Breast epithelium (tissue), 4 donors: ENCODE measurements at places on chromosomes 5 and 9. TPM values are rescaled to one million over a fixed set of nuclear protein-coding genes. Genes with fewer than 3 reads are reported as not detected.

DNA sequence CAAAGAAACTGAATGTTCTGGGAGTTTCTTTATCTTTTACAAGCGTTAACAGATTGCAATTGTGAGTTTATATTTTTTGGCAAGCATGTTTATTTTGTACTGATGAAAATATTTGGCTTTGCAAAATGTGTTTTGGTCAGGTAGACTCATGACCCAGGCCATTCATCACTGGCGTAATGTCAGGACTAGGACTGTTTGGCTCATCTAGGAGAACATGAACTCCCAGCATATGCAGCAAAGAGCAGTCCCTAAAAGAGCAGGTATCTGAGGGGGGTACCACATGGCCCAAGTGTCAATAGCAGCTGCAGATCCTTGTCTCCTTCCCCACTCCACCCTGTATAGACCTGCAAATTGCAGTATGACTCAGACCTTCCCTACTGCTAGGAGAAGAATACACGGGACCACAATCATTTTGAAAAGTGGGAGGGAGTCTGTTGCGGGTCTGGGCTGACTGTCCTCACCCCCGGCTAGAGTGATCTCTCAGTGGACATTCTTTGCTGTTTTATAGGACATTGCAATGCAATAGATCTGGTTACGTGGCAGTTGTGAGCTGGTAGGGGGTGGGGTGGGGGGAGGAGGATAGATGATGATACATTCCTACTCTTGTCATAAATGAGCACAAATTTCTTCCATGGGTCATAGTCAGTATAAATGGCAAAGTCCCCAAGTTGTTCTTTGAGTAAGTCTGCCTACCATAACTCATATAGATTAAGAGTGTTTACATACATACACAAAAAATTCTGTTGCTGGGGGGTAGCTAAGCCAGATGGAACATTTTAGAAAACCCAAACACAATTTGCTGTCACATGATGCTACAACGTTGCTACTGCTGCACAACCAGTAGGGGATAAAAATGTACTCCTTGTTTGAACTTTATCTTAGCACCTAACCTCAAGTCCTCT is 20.8 kb upstream of the SNCAIP start:
- no peaks in the 10 kb centered on the region for H3K27me3 ChIP-seq
- no peak overlapping the region for H3K27ac ChIP-seq
- no peaks in the 10 kb centered on the region for H3K4me1 ChIP-seq
- no peak for DNase-seq
- no peaks in the 10 kb centered on the region for H3K36me3 ChIP-seq
- H3K4me3 ChIP-seq, result no peak overlapping the region

Gene MARCOL
- not detected for total RNA-seq

DNA sequence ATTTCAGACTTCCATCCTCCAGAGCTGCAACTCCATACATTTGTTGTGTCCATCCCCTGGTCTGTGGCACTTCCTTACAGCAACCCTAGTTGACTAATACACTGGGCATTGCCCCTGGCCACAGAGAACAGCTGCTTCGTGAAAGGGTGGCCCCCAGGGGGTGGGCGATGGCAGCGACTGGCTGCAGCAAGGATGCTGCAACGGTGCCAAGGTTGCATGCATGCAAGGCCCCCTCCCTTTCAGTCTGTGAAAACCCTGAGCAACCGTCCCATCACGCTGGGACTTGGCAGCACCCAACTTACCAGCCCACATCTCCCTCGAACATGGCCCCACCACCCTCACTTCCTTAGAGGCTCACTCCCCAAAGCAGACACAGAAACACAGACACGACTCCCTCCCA is 162.5 kb downstream of the MED10 start:
- H3K36me3 ChIP-seq, result no peaks in the 10 kb centered on the region
- H3K4me3 ChIP-seq, result no peak overlapping the region
- no peak for DNase-seq
- H3K4me1 ChIP-seq, result no peaks in the 10 kb centered on the region
- no peaks in the 10 kb centered on the region for H3K27me3 ChIP-seq

- H3K27ac ChIP-seq, result peak overlapping the region; percentile 53
- no peaks in the 10 kb centered on the region for H3K36me3 ChIP-seq
- H3K27me3 ChIP-seq, result peaks cover 3% of the 10 kb centered on the region
- no peaks in the 10 kb centered on the region for H3K4me1 ChIP-seq
- no peak for DNase-seq
Measured at GRCh38 chr5:178114325-178115135, 1.2 kb downstream of the N4BP3 start.

GRCh38 chr9:70419556-70420440 is 5.3 kb upstream of the KLF9 start:
- no peaks in the 10 kb centered on the region for H3K27me3 ChIP-seq
- H3K4me1 ChIP-seq, result no peaks in the 10 kb centered on the region
- peak overlapping the region; percentile 39 for H3K4me3 ChIP-seq
- no peaks in the 10 kb centered on the region for H3K36me3 ChIP-seq
- peak; percentile 97 for DNase-seq
- peak overlapping the region; percentile 100 for H3K27ac ChIP-seq

- no peak for DNase-seq
- H3K36me3 ChIP-seq, result no peaks in the 10 kb centered on the region
- H3K4me1 ChIP-seq, result no peaks in the 10 kb centered on the region
- H3K4me3 ChIP-seq, result no peak overlapping the region
- H3K27me3 ChIP-seq, result no peaks in the 10 kb centered on the region
Measured at GRCh38 chr9:13896922-13897835, 416.8 kb downstream of the NFIB start.

Gene PCSK5
- total RNA-seq, result 12.7 TPM

GRCh38 chr9:113592876-113593575 is 129.5 kb downstream of the RGS3 start:
- no peak for DNase-seq
- H3K4me3 ChIP-seq, result no peak overlapping the region
- H3K36me3 ChIP-seq, result peaks cover 4% of the 10 kb centered on the region
- H3K27me3 ChIP-seq, result no peaks in the 10 kb centered on the region
- H3K4me1 ChIP-seq, result peaks cover 10% of the 10 kb centered on the region

Gene FOXD4L6
- total RNA-seq, result not detected

Gene HRCT1
- 16.0 TPM for total RNA-seq

GRCh38 chr5:83253720-83254119 is 176.4 kb downstream of the XRCC4 start:
- no peak for DNase-seq
- no peak overlapping the region for H3K4me3 ChIP-seq
- H3K27ac ChIP-seq, result no peak overlapping the region
- no peaks in the 10 kb centered on the region for H3K4me1 ChIP-seq

GRCh38 chr5:161183559-161183958 is 331.5 kb upstream of the ATP10B start:
- no peaks in the 10 kb centered on the region for H3K27me3 ChIP-seq
- no peaks in the 10 kb centered on the region for H3K36me3 ChIP-seq
- H3K4me3 ChIP-seq, result no peak overlapping the region

DNA sequence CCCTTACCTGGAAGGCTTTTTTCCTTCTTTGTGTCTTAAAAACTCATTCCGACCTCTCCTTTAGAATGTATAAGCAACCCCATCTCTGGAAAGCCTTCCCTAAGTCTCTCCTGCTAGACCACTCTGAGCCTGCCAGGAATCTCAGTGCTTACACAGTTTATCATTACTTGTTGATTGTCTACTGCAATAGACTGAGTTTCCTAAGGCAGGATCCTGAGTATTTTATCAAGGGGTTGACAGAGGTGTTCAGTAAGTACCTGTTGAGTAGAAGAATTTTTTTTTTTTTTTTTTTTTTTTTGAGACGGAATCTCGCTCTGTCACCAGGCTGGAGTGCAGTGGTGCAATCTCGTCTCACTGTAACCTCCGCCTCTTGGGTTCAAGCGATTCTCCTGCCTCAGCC is 2.6 kb upstream of the TJP2 start:
- no peaks in the 10 kb centered on the region for H3K36me3 ChIP-seq
- no peak overlapping the region for H3K4me3 ChIP-seq
- peak overlapping the region; percentile 7 for H3K27ac ChIP-seq
- no peak for DNase-seq

Gene HAVCR2
- 10.8 TPM for total RNA-seq

Gene FAM153A
- 12.3 TPM for total RNA-seq

- H3K27ac ChIP-seq, result no peak overlapping the region
- no peaks in the 10 kb centered on the region for H3K27me3 ChIP-seq
- no peaks in the 10 kb centered on the region for H3K36me3 ChIP-seq
- no peaks in the 10 kb centered on the region for H3K4me1 ChIP-seq
- H3K4me3 ChIP-seq, result no peak overlapping the region
- no peak for DNase-seq
Measured at GRCh38 chr9:107691664-107692063, 202.1 kb upstream of the KLF4 start.

DNA sequence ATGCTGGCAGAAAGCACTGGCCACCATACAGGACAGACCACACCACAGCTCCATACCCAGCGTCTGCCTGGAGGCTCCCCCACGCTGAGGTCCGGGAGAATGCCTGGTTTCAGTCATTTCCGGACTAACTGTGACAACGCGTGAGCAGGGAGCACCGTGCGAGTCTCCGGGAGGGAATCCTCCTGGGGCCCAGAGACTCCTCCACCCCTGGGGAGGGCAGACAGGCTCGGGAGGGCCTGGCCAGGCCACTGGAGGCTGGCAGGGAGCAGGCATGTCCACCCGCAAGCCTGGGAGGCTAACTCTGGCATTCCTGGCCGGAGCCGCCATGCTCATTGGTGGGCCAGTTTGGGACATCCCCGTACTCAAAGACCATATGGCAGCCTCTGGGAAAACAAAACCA is 6.5 kb downstream of the BRD3OS start:
- no peak overlapping the region for H3K27ac ChIP-seq
- no peak overlapping the region for H3K4me3 ChIP-seq
- H3K4me1 ChIP-seq, result no peaks in the 10 kb centered on the region
- DNase-seq, result no peak
- no peaks in the 10 kb centered on the region for H3K27me3 ChIP-seq
- peaks cover 4% of the 10 kb centered on the region for H3K36me3 ChIP-seq

GRCh38 chr5:164354139-164354751 is 848.8 kb downstream of the MAT2B start:
- H3K27ac ChIP-seq, result no peak overlapping the region
- H3K36me3 ChIP-seq, result no peaks in the 10 kb centered on the region
- H3K4me1 ChIP-seq, result no peaks in the 10 kb centered on the region
- no peaks in the 10 kb centered on the region for H3K27me3 ChIP-seq

GRCh38 chr9:29945012-29945411 is 2371.7 kb upstream of the C9orf72 start:
- no peak for DNase-seq
- H3K4me1 ChIP-seq, result no peaks in the 10 kb centered on the region
- H3K4me3 ChIP-seq, result no peak overlapping the region
- H3K36me3 ChIP-seq, result no peaks in the 10 kb centered on the region
- H3K27me3 ChIP-seq, result no peaks in the 10 kb centered on the region
- no peak overlapping the region for H3K27ac ChIP-seq

GRCh38 chr5:174293006-174293405 is 247.5 kb downstream of the NSG2 start:
- H3K27ac ChIP-seq, result no peak overlapping the region
- no peaks in the 10 kb centered on the region for H3K27me3 ChIP-seq
- no peak overlapping the region for H3K4me3 ChIP-seq
- H3K4me1 ChIP-seq, result no peaks in the 10 kb centered on the region
- no peak for DNase-seq

DNA sequence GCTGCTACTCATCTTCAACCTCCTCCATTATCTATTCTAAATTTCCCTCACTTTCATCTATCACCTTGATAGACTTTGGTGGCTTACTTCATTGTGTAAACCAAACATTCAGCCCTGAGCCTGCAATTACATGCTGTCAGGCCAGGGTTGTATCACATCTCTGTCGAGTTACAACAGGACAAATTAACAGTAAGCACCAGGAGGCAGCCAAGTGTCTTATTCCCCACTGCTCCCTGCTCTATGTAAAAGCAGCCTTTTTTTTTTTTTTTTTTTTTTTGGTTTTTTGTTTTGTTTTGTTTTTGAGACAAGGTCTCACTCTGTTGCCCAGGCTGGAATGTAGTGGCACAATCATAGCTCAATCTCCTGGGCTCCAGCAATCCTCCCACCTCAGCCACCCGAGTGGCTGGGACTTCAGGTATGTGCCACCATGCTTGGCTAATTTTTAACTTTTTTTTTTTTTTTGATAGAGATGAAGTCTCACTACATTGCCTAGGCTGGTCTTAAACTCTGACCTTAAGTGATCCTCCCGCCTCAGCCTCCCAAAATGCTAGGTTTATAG is 15.2 kb upstream of the ZCCHC9 start:
- H3K27ac ChIP-seq, result no peak overlapping the region
- no peaks in the 10 kb centered on the region for H3K4me1 ChIP-seq
- H3K36me3 ChIP-seq, result no peaks in the 10 kb centered on the region
- no peaks in the 10 kb centered on the region for H3K27me3 ChIP-seq
- no peak overlapping the region for H3K4me3 ChIP-seq

Gene NUTM2F
- not detected for total RNA-seq

DNA sequence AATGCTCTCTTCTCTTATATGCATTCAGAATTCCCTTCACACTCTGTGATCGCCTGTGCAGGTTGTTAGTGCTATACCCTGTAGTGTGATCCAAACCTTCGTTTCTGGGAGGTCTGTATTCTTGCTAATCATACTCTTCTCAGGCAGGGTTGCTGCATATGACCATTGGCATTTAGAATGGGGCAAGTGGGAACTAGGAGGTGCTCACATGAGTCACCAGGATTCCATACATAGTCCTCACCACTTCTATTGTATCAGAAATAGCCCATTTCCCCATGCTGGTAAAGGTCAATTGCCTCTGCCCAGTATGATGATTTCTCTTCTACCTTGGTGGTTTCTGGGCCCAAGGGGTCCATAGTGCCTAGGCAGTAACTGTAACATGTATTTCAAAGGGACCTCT is 443.5 kb upstream of the CDH6 start:
- H3K4me1 ChIP-seq, result no peaks in the 10 kb centered on the region
- no peak overlapping the region for H3K4me3 ChIP-seq
- H3K27ac ChIP-seq, result no peak overlapping the region

GRCh38 chr9:37144762-37145161 is 24.4 kb downstream of the ZCCHC7 start:
- no peak overlapping the region for H3K27ac ChIP-seq
- no peaks in the 10 kb centered on the region for H3K36me3 ChIP-seq
- no peaks in the 10 kb centered on the region for H3K27me3 ChIP-seq
- H3K4me3 ChIP-seq, result no peak overlapping the region
- no peak for DNase-seq
- no peaks in the 10 kb centered on the region for H3K4me1 ChIP-seq

Gene SLC26A2
- 10.6 TPM for total RNA-seq

- H3K4me1 ChIP-seq, result no peaks in the 10 kb centered on the region
- no peak overlapping the region for H3K4me3 ChIP-seq
- no peak overlapping the region for H3K27ac ChIP-seq
Measured at GRCh38 chr5:103780794-103781193, 218.2 kb upstream of the NUDT12 start.

- DNase-seq, result no peak
- H3K36me3 ChIP-seq, result no peaks in the 10 kb centered on the region
- H3K4me1 ChIP-seq, result no peaks in the 10 kb centered on the region
- peak overlapping the region; percentile 64 for H3K27ac ChIP-seq
- no peaks in the 10 kb centered on the region for H3K27me3 ChIP-seq
Measured at GRCh38 chr9:113885183-113886025, 9.3 kb downstream of the ZNF618 start.
